ENCODE measurements at places on chromosomes 12 and 14.

GRCh38 chr12:55711786-55712553 is 3.9 kb upstream of the BLOC1S1 start:
- DNase-seq = no peak

DNA sequence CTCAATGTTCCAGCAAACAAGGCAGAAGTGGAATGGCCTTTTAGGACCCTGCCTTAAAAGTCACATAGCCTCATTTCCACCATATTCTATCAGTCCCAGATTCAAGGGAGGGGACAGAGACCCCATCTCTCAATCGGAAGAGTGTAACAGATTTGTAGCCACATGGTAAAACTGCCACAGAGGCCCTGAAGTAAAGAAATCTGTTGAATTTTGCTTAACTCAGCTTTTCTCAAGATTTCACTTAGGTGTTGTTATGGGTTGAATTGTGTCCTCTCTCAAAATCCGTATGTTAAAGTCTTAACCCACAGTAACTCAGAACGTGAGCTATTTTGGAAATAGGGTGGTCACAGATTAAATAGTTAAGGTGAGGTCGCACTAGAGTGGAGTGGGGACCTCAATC is 22.7 kb upstream of the CCDC60 start:
- no peak for DNase-seq

DNA sequence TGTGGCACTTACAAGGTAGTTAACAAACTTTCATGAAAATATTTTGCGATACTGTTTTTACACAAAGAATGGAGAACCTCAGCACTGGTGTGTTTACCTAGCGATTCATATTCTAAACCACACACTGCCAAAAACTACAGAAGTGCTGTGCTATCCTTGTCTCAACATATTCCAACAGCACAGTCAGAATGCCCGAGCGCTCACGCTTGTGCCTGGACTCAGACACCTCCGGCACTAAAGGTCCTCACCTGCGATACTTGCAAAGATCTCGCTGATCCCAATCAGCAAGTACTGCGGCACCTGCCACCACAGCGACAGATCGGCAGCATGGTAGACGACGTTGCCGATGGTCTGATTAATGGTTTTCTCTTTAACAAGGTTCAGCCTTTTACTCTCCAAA is 23.2 kb downstream of the SLC15A4 start:
- DNase-seq = no peak

DNA sequence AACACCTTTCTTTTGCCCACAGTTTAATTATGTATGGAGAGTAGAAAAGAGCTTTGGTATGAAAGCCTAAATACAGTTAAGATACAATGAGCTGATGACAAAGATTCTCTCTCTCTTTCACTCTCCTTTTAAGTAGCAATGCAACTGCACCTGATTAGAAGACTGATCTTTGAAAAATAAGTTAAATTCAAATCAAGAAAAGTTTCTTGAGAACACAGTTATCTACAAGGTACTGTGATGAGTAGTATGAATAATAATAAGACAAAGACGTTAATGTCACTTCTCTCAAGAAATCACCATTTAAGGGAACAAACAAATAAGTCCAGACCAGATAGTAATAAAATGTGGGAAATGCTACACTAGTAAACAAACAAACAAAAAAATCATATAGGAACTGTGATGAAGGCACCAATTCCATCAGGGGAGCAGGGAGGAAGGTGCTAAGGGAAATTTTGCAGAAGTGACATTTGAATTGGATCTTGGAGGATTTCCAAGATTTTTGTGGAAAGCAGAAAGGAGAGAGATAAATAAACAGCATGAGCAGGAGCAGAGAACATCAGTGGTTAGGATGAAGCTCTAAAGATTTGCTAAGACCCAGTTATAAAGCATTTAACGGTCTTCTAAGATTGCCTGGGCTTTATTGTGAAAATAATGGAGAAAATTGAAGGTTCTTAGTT is 65.2 kb upstream of the STK38L start:
- peak; percentile 21 for DNase-seq

DNA sequence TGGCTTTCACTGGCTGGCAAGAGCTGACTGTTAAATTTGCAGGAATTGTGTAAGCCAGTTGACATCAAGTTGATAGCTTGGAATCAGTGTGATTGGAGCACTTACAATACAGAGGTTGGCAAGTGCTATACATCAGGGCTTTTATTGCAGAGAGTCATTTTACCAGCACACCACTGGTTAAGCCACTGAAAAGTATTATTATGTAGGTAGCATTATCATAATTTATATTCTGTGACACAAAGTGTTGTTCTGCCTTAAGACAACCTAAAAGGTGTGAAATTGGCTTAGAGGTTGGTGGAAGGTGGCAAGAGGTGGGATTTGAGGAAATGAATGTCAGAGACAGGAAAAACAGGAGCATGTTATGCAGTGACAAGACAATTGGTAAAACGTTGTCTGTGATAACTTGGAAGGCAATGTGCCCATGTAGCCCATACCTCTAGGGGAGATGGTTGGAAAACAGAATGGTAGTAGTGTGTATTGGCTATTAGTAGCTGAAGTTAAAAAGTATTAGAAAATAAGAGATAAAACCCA is 172.9 kb upstream of the PRICKLE1 start:
- no peak for DNase-seq

DNA sequence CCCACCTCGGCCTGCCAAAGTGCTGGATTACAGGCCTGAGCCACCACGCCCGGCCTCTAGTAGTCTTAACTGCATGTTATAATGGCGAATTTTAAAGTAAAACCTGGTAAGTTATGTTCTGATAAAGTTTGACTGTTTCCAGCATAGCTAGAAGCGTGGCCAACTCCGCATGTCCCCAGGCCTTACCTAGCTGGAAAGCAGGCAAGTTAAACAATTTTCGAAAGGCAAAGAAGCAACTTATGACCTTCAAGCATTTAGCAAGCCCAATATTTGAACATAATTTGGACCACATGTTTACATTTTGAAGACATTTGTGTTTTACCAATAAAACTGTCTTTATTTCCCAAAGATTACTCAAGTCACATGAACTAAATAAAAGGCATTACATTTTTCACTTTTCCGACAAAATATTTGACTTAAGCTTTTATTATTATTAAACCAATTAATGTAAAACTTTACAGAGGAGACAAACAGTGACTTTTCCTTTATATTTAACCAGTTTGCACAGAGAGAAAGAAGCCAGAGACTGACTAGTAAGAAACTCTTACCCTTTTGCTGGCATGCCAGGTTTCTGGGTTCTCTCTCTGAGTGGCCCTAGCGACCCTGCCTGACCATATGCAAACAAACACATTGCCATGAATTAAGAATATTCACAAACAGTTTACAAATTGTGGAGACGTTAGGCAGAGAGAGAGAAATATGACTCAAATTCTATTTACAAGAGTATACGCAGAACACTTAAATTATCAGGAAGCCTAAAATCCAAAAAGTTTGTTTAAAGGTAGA is 106.3 kb downstream of the RIN3 start:
- DNase-seq = no peak

DNA sequence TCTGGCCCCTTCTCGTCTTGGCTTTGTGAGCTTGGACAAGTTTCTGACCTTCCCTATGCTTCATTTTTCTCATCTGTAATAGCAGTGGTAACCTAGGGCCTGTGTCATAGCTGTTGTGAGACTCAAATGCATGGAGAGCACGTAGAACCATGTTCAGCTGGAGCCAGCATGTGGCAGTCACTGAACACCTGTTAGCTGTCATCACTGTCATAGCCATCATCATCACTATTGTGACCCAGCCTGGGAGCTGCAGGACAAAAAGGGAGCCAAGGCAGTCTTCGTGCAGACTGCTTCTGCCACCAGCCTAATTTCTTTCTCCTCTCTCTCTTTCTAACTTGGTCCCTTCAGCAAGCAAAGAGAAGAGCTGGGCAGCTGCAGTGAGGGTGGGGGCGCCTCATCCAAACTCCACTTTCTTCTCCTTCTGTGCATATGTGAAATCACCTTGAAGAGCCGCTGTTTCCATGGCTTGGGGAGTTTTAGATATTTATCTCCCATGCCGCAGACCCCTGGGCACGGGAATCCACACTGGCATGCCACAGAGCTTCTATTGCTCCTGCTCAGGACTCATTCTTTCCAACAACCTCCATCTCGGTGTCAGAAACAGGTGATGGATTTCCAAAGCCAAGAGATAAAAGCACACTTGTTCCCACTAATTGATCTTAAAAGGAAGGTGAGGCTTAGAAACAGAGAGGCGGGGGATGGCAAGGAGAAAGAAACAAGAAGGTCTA is 87.0 kb downstream of the SRRM4 start:
- no peak for DNase-seq

DNA sequence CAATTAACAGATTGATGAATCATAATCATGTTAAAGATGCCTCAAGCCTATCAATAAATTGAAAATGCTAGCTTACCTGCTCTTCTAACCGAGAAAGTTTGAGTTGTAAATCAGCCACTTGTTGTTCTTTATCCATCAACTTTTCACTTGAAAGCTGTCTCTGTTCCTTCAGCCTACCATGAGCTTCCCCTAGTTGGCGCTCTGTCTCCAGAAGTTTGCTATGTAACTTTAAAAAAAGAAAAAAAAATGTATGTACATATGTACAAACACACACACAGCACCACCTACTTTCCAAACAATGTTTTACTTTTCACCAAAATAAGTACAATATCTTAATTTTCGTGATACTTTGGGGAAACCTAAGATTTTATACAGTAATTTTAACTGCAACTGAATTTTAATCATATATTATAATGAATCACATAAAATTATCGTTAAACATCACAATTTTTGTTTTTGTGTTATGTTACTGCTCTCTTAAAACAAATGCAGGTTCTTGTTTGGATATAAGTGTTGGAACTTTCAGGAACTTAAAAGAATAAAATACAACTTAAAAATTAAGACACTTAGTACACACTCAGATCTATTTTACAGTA is 101.2 kb downstream of the EEA1 start:
- DNase-seq = peak; percentile 72

DNA sequence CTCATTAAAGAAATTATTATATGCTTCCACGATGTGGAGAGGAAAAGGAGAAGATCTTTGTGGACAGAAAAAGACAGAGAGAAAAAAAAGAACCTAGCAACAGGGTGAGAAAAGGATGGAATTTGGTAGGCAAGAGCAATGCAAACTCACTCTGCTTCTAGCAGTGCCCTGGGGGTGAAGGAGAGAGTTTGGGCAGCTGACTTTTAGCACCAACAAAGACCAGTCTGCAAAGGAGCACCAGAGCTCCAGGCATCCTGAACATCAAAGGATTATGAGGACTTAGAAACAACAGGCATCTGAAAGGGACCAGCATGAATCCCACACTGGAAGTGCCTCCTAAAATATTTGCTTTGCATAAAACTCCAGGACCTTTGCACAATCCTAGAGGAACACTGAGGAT is 32.8 kb upstream of the RERG start:
- DNase-seq = no peak

DNA sequence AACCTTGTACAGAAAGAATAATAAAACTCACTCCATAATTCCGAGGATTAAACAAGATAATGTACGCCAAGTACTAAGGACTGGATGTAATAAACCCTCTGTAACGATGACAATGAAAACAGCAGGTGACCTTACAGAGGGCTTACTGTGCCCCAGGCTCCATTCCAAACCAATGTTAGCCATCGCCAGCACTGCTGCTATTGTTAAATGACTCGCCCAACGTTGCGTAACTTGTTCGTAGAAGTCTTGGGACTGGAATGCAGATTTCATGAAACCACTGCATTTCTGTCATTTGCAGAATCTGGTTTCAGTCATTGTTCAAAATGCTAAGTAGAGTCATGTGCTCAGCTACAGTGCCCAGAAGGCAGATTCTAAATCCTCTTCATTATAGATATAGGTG is 728 bp upstream of the STON2 start:
- peak; percentile 51 for DNase-seq

GRCh38 chr12:62806244-62806836 is 128.6 kb downstream of the PPM1H start:
- no peak for DNase-seq

DNA sequence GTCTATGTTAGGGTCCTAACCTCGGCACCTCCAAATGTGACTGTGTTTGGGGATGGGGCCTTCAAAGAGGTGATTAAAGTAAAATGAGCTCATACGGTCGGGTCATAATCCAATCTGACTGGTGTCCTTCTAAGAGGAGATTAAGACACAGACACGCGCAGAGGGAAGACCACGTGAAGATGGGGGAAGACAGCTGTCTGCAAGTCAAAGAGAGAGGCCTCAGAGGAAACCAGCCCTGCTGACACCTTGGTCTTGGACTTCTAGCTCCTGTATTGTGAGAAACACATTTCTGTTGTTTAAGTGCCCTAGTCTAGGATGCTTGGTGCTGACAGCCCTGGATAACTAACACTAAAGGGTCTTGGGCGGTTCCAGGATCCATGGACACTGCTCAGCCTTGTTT is 109.6 kb downstream of the DICER1 start:
- DNase-seq = no peak

GRCh38 chr12:52618216-52618615 is at the start of gene KRT73:
Gene KRT73, minus strand, starts transcription at chr12:52618559. Its CDS starts 35 bp downstream, at chr12:52618524.
- no peak for DNase-seq

GRCh38 chr14:34262127-34262910 is 199.7 kb downstream of the SPTSSA start:
- DNase-seq = no peak

DNA sequence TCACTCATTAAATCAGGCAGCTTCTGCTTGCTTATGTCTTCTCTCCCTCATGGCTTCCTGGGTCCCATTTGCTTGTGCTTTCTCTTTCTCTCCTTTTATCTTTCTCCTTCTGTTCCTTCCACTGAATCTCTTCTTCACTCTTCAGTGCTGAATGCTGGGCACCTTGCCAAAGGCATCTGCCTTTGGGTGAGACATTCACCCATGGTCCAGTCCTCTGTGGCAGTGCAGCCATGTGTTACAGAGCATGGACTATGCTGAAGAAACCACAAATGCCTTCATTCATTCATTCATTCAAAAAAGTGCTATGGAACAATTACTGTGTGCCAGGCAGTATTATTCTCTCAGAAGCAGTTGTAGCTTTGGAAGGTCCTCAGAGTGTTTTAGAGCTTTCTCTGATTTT is 344.4 kb upstream of the STXBP6 start:
- DNase-seq = no peak

- peak; percentile 63 for DNase-seq
Observed at GRCh38 chr12:68406134-68406576, 74.0 kb upstream of the MDM1 start.

DNA sequence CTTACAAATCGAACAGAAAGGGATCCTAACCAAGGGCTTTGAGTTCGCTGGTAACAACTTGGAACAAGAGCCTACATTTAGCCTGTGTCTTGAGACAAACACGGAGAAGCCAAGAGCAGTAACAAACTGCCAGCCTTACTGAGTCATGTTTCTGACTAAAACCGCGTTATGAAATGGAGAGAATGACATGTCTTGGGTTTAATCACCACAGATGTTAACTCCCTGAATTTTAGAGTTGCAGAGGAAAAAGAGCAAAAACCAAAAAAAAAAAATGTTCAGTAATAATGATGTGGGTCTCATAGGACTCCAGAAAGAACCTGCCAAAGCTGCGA is 1.0 kb downstream of the BLTP3B start:
- DNase-seq = peak; percentile 65

DNA sequence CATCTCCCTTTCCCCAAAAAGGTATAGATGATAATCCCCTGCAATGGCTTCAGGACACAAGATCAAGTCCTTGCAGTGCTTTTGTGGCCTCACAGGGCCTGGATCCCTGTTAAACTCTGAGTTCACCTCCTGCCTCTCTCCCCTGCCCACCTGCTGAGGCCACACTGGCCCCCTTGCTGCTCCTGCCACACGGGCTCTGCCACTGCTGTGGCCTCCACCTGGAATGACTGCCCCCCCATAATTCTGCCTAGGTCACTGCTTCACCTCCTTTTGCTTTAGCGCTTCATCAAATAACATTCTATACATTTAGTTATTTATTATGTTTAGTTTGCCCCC is 653 bp upstream of the IFI27 start:
- DNase-seq = no peak

Data from KBM-7 (cell line).